ENCODE measurements at places on chromosomes 7 and 10. TPM values are rescaled to one million over a fixed set of nuclear protein-coding genes. Genes with fewer than 3 reads are reported as not detected.

NACAD gene
- 0.05 TPM for total RNA-seq

GRCh38 chr10:127996586-127996985 lies 89.7 kb downstream of the PTPRE start:
- H3K36me3 ChIP-seq, result no peaks in the 10 kb centered on the region
- H3K27me3 ChIP-seq, result peaks cover 32% of the 10 kb centered on the region
- H3K4me1 ChIP-seq, result peaks cover 18% of the 10 kb centered on the region

- H3K27ac ChIP-seq, result no peak overlapping the region
- H3K4me3 ChIP-seq, result no peak overlapping the region
- no peak for DNase-seq
Observed at GRCh38 chr7:135602304-135602703, 44.6 kb downstream of the NUP205 start.

GRCh38 chr7:22823142-22823497 lies 471 bp upstream of the TOMM7 start:
- DNase-seq, result no peak
- peak overlapping the region; percentile 96 for H3K27ac ChIP-seq
- H3K4me3 ChIP-seq, result peak overlapping the region; percentile 99
- peaks cover 32% of the 10 kb centered on the region for H3K4me1 ChIP-seq
- H3K27me3 ChIP-seq, result peaks cover 10% of the 10 kb centered on the region

- no peaks in the 10 kb centered on the region for H3K27me3 ChIP-seq
- H3K36me3 ChIP-seq, result peaks cover 2% of the 10 kb centered on the region
- peaks cover 63% of the 10 kb centered on the region for H3K4me1 ChIP-seq
Observed at GRCh38 chr10:73876157-73876556, 1.8 kb upstream of the CAMK2G start.

ABCB4 gene
- not detected for total RNA-seq

Data from activated naive CD4-positive, alpha-beta T cell treated with anti-CD3 and anti-CD28 coated beads for 36 hours (primary cell).